Stimulated activated CD4-positive, alpha-beta T cell treated with anti-CD3 and anti-CD28 coated beads, Interleukin-1b, Interleukin-23, amount 100 ng/mL, for 1 hour (primary cell): ENCODE measurements at places on chromosomes 6 and 20.

- DNase-seq, result no peak
Measured at GRCh38 chr6:157193443-157193996, 129.8 kb downstream of the TMEM242 start.

DNA sequence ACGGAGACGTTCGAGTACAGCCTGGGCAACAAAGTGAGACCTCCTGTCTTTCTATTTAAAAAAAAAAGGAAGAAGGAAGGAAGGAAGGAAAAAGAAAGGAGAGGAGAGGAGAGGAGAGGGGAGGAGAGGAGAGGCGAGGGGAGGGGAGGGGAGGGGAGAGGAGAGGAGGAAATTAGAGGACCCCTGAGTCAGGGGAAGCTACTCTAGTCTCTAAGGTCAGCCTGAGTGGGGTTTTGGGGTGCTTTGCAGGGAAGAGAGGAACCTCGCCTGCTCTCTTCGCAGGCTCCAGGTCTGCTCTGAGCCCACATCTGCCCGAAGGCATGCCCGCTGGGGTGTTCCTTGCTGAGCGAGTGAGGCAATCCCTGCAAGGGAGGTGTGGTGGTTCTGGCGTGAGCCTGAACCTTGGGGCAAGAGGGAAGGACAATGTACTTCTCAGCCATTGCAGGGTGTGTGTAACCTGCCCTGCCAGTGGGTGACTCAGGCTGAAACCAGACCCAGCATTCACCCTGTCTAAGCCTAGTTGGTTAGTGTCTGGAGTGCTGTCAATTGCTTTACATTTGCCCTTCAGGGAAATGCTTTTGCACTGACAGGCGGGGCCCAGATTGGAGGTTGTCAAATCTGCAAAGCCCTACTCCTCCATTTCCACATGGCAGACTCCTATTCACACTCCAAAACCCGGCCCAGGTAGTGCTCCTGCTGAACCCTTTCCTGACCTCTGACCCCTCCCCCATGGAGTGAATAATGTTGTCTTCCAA lies 15.3 kb upstream of the MMP9 start:
- DNase-seq, result no peak

DNA sequence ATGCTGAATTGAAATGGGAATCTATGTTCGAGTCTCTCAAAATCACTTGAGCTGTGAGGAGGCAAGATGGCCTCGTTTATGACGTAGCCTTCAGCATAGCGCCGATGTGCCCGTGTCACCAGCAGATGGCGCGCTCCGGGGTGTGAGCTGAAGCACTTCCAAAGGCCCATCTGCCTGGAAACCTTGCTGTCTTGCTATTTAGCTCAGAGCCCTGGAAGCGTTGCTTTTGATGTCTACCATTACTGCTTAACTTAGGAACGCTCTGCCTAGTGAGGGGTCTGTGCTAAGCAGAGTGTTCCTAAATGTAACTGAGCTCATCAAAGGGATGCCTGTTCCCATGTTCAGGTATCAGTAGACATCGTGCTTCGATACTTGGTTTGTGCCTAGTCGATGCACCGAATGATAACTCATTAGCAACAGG lies 67.7 kb downstream of the SYCP2L start:
- DNase-seq, result peak; percentile 51

GRCh38 chr6:116375262-116375661 lies 4.5 kb downstream of the DSE start:
- no peak for DNase-seq

DNA sequence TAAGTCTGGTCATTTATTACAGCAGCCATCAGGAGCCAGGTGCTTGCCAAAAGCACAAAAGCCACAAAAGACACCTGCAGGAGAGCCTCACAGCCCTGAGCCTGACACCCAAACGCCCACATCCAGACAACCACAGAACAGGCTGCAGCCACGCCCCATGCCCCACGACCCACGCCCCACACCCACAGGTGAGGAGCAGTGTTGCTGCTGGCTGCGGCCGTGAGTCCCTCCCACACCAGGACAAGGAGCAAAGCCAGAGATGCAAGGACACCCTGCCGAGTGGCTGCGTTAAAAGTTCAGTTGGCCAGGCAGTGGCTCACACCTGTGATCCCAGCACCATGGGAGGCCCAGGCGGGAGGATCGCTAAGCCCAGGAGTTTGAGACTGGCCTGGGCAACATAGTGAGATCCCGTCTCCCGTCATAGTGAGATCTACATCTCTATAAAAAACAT lies 43.0 kb downstream of the SLC2A4RG start:
- no peak for DNase-seq
